ENCODE measurements at places on chromosomes 1 and 21. TPM values are rescaled to one million over a fixed set of nuclear protein-coding genes. Genes with fewer than 3 reads are reported as not detected.

- peaks cover 3% of the 10 kb centered on the region for H3K4me1 ChIP-seq
- no peak within 1 kb of the TSS for H3K4me3 ChIP-seq
- H3K27me3 ChIP-seq = no peaks in the 10 kb centered on the region
- no peak for DNase-seq
- no peaks in the 10 kb centered on the region for H3K36me3 ChIP-seq
Observed at GRCh38 chr1:202122639-202123335, at the start of gene GPR37L1. GPR37L1 (plus strand) TSS chr1:202122917; CDS start chr1:202122964, 47 bp downstream.

DNA sequence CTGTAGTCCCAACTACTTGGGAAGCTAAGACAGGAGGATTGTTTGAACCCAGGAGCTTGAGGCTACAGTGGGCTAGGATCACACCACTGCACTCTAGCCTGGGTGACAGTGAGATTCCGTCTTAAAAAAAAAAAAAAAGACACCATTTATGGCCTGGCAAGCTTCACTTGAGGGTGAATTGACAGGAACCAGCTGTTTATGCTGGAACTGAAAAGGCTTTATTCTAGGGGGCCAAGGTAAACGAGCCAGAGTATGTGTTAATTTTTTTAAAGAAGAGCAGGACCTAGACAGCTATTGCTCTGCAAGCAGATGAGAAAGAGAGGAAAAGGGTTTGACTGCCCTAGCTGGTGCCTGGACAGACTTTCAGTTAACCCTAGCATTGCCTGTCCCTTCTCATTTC lies 37.0 kb downstream of the S100A6 start:
- DNase-seq = peak; percentile 0
- no peak overlapping the region for H3K4me3 ChIP-seq
- no peak overlapping the region for H3K27ac ChIP-seq
- H3K4me1 ChIP-seq = no peaks in the 10 kb centered on the region
- H3K27me3 ChIP-seq = no peaks in the 10 kb centered on the region

The VCAM1 gene
- total RNA-seq = 18.9 TPM

The GLIS1 gene
- 0.83 TPM for total RNA-seq

- no peaks in the 10 kb centered on the region for H3K4me1 ChIP-seq
- no peaks in the 10 kb centered on the region for H3K27me3 ChIP-seq
- H3K36me3 ChIP-seq = no peaks in the 10 kb centered on the region
Observed at GRCh38 chr1:223230161-223230881, 87.3 kb upstream of the TLR5 start.

- DNase-seq = no peak
- H3K27me3 ChIP-seq = no peaks in the 10 kb centered on the region
- peaks cover 4% of the 10 kb centered on the region for H3K36me3 ChIP-seq
- peak overlapping the region; percentile 94 for H3K27ac ChIP-seq
- peak overlapping the region; percentile 91 for H3K4me3 ChIP-seq
Observed at GRCh38 chr1:241518476-241519307, 863 bp downstream of the FH start.

- no peaks in the 10 kb centered on the region for H3K4me1 ChIP-seq
- no peak for DNase-seq
- no peaks in the 10 kb centered on the region for H3K36me3 ChIP-seq
Observed at GRCh38 chr21:44599264-44600029, 950 bp upstream of the KRTAP10-7 start.

DNA sequence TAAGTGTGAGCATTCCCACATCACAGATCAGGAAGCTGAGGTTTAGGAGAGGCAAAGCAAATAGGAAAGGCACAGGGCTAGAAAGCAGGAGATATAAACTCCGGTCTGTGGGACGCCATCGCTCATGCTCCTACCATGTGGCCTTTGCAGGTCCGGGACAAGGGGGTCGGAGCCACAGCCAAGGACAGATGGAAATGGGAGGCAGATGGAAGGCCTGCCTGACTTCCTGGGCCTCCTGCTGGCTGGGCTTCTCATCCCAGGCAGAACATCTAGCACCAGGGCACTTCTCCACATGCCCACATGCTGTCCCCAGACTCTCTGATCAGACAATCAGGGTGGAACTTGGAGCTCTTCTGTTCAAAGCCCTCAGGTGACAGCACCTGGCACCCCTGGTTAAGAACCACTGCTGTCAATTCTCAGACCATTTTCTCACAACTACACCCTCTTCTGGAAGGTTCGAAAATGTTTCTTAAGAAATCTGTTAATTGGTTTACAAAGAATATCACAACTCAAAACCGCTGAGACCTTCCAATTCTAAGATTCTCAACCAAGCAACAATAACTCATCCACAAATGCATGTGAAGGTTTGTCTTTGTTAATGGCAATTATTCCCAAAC lies 173.3 kb upstream of the EDN2 start:
- no peak overlapping the region for H3K27ac ChIP-seq
- no peak overlapping the region for H3K4me3 ChIP-seq
- peaks cover 14% of the 10 kb centered on the region for H3K4me1 ChIP-seq
- H3K27me3 ChIP-seq = no peaks in the 10 kb centered on the region

DNA sequence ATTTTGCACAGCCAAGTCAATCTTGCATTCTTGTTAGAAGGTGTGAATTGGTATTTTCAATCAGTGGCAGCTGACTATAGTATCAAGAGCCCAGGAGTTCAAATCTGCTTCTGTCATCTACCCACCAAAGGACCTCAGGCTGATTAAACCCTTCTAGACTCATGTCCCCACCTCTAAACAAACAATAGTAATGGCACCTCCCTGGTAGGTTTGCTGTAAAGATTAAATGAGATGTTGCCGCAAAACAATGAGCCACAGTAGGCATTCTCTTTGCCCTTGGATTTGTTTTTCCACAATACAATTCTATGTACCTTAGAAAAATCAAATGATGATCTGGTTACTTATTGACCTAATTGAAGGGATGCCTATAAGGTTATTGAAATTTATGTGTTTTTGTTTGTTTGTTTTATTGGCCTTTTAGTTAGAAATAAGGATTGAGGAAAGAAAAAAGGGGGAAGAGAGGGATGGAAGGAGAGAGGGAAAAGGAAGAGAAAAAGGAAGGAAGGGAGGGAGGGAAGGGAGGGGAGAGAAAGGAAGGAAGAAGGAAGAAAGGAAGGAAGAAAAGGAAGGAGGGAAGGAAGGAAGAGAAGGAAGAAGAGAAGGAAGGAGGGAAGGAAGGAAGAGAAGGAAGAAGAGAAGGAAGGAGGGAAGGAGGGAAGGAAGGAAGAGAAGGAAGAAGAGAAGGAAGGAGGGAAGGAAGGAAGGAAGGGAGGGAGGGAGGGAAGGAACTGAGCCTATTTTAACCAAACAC lies 110.7 kb downstream of the ETS2 start:
- H3K4me1 ChIP-seq = no peaks in the 10 kb centered on the region
- H3K27ac ChIP-seq = no peak overlapping the region
- H3K36me3 ChIP-seq = no peaks in the 10 kb centered on the region
- no peaks in the 10 kb centered on the region for H3K27me3 ChIP-seq

The SPRR1B gene
- total RNA-seq = not detected

The RLF gene
- total RNA-seq = 23.9 TPM

The GSTM1 gene
- total RNA-seq = 12.7 TPM

DNA sequence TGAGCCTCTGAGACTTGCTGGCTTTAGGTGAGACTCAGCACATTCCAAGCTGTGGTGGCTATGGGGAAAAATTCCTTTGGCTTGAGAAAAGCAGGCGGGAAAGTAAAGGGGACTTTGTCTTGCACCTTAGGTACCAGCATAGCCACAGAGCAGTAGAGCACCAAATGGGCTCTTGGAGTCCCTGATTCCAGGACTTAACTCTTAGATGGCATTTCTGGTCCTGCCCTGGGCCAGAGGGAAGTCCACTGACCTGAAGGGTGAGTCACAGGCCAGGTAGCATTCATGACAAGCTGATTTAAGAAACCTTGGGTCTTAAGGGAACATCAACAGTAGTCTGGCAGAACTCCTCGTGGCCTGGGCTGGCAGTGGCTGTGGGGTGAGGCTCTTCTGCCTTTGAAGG lies 344.7 kb downstream of the DUSP10 start:
- H3K27me3 ChIP-seq = no peaks in the 10 kb centered on the region
- no peak overlapping the region for H3K4me3 ChIP-seq
- no peak overlapping the region for H3K27ac ChIP-seq
- no peaks in the 10 kb centered on the region for H3K36me3 ChIP-seq
- no peak for DNase-seq

DNA sequence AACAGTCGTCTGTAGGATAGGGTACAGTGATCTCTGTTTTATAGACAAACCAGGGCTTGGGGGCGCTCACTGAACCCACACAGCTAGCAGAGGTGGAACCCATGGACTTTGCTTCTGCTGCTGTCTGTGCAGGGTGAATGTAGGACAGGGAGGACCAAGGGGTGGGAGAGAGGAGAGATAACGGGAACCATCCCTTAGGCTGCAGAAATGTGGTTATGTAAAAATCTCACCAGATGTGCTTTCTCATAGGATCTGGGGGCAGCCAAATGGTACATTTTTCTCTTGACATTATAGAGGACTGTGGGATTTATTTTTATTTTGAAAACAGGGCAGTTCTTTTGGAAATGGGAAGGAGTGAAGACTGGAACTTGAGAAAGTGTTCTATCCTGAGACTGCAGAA lies 8.7 kb downstream of the NFASC start:
- no peak overlapping the region for H3K4me3 ChIP-seq
- H3K36me3 ChIP-seq = no peaks in the 10 kb centered on the region
- peak overlapping the region; percentile 64 for H3K27ac ChIP-seq

DNA sequence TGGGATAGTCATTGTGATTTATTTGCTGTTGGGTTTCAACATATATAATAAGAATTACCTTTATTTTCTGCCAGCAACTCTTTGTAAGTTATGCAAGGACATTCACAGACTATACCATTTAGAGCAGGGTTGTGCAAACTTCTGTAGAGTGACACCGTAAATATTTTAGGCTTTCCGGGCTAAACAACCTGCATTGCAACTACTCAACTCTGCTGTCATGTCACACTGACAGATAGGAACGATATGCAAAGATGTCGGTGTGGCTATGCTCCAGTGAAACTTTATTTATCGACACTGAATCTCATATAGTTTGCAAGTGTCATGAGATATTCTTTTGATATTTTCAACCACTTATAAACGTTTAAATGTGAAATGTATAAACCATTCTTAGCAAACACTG lies 210.4 kb downstream of the BACH1 start:
- no peaks in the 10 kb centered on the region for H3K36me3 ChIP-seq
- no peak overlapping the region for H3K4me3 ChIP-seq
- H3K4me1 ChIP-seq = no peaks in the 10 kb centered on the region
- no peaks in the 10 kb centered on the region for H3K27me3 ChIP-seq
- H3K27ac ChIP-seq = no peak overlapping the region

The MRPL55 gene
- 78.3 TPM for total RNA-seq
